NCI-H2107 (cell line): ENCODE measurements at places on chromosomes 7 and 10.

DNA sequence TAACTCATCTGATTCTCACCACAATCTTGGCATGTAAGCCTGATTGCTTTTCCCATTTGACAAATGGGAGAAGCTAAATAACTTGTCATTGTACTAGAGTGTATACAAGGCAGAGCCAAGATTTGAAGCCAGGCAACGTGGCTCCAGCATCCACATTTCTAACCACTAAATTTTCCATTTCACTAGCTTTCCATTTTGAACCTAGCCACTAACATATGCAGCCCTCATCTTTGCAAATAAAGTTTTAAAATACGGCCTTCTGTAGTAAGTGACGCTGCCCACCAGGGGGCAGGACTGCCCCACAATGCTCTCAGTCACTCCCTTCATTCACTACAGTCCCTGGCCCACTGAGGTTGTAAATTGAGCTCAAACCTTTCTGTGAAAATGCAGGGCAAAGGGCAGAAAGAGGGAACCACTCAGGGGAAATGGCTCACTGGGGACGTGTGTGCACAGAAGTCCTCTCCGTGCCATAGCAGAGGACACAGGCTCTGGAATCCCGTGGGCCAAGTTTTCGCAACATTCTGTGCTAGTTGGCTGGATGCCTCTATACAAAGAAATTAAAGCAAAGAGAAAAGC, 315.7 kb downstream of the TNS3 start:
- no peak for DNase-seq

DNA sequence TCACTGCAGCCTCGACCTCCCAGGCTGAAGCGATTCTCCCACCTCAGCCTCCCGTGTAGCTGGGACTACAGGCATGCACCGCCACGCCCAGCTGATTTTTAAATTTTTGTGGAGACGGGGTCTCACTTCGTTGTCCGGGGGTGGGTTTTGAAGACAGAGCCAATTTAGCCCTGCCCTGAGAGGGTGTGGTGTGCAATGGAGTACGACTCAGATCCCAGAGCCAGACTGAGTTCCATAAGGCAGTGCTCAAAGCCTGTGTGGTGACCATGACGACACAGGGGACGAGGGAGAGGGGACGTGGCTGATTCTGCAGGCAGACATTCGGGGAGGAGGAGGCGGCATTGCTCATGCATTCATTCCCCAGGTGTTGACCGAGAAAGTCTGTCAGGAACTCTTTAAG, 72.1 kb downstream of the ZMIZ1 start:
- no peak for DNase-seq

DNA sequence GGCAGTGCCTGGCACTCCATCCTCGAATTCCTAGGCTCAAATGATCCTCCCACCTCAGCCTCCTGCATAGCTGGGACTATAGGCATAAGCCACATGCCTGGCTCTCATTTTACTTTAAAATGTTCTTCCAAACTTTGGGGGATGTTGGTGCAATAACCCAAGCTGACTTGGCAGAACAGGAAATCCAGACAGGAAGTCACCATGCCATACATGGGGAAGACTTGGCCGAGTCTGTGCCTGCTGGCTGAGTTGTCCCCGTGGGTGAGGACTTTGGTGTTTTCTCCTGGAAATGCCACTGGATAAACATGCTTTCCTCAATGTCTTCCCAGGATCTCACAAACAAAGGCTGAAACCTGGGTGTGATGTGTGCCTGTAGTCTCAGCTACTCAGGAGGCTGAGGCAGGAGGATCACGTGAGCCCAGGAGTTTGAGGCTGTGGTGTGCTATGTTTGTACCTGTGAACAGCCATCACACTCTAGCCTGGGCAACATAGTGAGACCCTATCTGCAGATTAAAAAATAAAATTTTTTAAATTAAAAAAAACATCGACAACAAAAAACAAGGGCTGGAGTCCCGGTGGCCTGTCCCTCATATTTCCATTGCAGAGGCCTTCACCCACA, 19.8 kb downstream of the HKDC1 start:
- no peak for DNase-seq

GRCh38 chr10:22320591-22321155, at the start of gene BMI1:
Gene BMI1, plus strand, starts transcription at chr10:22321099. Its CDS starts 5,351 bp downstream, at chr10:22326450.
- DNase-seq: peak; percentile 19

DNA sequence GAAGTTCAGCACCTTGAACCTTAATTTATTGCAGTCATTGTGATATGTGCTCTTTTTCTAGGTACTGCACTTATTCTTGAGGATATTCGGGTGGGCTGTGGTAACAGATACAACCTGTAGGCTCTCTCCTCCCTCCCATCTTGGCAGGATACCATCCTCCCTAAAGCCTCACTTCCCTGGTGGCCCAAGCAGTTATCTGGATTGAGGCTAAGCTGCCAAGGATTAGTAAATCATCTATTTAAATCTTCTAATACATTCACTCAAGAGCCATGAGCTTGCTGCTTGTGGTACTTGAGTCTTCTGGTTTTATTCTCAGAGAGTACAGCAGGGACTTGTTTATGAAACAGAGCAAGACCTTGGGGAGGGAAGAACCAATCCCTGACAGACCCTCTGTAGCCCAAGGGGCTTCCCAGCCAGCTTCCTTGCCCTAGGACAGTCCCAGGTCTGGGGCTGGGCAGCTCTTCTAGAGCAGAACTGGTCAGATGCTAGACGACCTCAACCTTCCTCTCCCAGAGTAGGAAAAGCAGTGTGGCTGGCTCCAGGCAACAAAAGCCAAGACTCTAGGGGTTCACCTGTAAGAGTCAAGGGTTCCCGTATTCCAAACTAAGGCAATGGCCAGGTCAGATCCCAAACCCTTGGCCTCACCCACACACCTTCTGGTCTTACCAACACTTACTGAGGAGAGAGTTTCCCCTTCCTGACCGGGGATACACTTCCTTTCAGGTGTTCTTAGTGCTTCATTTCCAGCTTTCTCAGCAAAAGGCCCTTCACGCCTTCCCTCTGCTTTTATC, 21.3 kb downstream of the WNT8B start:
- no peak for DNase-seq

DNA sequence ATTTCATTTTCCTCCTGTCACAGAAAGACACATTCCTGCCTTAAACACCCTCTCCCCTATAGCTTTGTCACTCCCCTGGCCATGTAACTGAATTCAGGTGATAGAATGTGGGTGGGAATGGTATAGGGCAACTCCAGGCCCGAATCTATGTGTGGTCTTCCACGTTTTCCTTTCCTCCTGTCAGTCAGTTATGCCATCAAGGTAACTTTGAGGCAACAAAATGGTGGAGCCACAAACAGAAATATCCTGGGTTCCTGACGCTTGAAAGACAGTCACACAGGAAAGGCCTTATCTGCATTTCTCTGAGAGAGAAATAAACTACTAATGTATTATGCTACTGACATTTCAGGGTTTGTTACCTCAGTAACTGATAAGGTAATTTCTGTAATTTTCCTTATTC, 326.8 kb downstream of the HPSE2 start:
- DNase-seq: no peak

DNA sequence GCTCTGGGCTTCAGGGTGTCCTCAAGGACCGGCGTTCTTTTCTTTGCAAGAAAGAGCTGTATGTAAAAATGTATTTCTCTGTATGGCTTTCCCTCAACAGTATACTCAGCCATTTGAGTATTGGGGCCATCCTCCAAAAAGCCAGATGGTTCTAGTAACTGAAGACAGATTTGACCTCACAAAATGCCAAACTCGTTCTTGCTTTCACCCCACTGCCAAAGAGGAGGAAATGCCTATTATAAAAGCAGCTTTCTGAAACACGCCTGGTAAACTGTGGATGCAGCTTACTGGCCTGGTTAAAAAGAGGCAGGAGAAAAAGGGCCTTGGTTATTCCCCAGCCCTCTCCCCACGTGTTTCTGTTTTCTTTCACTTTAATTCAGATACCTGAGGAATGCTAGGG, 7.7 kb upstream of the HTR5A start:
- no peak for DNase-seq

GRCh38 chr7:124718032-124718766, 47.4 kb downstream of the GPR37 start:
- DNase-seq: no peak
